ENCODE measurements at places on chromosomes 6 and 20.

DNA sequence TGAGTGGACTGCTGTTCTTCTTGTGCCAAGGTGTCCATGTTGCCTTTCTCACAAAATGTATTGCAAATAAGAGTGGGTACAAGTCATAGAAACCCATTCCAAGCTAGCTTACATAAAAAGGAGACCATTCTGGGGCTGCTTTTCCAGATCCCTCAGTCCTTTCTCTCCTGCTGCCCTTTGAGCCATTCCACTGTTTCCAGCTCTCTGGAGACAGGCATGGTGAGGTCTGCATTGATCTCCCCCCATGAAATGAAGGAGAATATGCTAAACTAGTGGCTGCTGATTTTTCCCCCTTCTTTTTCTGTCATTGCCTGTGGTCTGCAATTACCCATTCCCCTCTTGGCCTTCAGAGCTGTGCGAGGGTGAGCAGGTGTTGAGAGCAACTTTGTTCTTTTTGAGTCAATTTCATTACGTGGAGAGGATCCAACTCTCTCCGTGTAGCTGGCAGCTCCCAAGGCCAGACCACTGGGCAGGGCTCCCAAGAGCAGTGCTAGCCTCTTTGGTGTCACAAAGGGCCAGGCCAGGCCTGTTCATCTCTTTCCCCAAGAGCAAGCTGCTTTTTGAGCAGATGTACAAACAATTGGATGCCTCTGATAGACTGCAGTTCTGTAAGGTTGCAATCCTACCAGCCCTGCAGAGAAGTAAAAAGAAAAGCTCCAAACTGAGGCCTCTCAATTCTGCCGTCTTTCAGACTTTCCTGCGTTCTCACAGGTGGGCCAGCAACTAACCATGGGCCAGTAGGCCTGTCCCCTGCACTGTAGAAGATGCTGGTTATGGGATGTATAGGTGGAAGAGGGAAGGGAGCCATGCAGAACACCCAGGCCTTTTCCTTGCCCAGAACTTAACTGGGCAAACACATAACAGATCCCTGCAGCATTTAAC lies 96.1 kb upstream of the ARMC2 start:
- DNase-seq = no peak

DNA sequence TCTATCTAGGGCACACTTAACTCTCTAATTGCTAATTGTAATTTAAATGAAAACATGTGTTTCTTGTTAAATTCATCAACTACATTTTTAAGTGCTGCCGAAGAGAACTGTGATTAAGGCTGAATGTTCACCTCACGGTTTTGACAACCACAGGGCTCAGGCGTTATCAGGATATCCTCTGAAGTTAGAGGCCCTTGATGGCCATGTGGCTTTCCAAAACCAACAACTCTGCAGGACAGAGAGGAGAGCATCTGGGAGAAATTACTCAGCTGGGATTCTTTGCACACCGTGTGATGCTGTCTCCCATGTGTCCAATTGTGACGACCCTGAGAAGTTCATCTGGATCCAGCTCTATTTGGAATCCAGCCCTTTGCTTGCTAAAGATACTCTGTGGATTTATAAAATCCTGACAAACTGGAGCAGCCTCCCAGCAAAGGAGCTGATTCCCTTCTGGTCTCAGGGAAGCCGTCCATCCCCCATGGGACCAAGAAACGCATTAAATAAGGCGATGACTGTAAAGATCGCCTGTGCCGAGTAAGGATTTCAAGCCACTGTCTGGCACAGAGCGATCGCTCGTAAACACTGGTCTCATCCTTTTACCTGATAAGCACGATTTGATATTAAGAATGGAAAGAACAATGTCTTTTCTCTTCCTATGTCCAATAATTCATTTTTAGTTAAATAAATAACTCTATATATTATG lies 401.1 kb downstream of the CD83 start:
- no peak for DNase-seq

DNA sequence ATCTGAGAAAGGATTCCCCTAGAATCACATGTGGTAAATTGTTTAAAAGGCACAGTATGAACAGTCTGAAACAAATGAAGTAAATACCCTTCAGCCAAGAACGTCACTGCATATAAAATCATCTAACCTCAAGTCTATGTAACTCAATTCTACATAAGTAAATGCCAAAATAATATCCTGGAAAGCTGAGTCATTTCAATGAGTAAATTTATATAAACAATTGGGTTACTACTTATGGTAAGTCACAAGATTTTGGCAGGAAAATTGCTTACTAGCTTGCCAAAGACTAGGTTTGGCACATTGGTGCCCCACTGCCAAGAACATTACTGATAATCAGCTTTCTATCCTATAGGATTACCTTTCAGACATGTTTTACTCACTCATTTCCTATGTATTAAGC lies 8.4 kb downstream of the GMDS start:
- no peak for DNase-seq

- no peak for DNase-seq
Measured at GRCh38 chr20:61424628-61425420, 172.8 kb downstream of the CDH4 start.

- DNase-seq = no peak
Measured at GRCh38 chr6:122778985-122779661, 393 bp upstream of the FABP7 start.

DNA sequence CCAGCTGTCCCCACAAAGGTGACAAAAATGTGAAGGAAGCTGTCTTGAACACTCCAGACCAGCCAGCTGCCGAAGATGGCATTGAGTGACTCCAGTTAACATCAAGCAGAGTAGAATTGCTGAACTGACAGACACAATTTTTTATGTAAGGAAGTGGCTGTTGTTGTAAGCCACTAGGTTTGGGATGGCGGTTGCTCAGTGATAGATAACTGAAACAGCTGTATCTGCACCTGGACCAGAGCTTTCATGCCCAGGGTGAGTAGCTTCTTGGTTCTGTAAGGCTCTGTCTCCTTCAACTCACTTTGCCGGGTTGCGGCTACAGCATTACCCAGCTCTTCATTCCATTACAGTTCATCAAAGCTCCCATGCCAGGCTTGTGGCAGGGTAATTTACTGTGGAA lies 49.7 kb upstream of the DDR1 start:
- no peak for DNase-seq

DNA sequence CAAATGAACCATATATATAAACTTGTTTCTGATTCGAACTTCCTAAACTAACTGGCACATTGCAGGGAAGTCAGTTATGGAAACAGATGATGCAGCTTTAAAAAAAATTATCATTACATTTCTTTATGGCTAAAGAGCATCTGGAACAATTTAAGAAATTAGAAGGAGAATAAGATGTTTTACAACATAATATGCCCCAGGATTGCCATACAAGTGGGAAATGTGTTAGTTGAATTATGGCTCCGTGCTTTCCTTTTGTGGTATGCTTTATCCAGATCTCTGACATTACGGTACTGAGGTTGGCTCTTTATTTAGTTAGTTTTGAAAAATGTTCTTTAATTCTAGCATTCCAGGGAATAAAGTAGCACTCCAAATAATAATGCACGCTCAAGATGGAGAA lies 343.0 kb upstream of the ZFP64 start:
- DNase-seq = no peak

- DNase-seq = no peak
Measured at GRCh38 chr6:408599-409102, 17.1 kb downstream of the IRF4 start.

- DNase-seq = no peak
Measured at GRCh38 chr6:21045135-21045700, 511.0 kb downstream of the CDKAL1 start.

DNA sequence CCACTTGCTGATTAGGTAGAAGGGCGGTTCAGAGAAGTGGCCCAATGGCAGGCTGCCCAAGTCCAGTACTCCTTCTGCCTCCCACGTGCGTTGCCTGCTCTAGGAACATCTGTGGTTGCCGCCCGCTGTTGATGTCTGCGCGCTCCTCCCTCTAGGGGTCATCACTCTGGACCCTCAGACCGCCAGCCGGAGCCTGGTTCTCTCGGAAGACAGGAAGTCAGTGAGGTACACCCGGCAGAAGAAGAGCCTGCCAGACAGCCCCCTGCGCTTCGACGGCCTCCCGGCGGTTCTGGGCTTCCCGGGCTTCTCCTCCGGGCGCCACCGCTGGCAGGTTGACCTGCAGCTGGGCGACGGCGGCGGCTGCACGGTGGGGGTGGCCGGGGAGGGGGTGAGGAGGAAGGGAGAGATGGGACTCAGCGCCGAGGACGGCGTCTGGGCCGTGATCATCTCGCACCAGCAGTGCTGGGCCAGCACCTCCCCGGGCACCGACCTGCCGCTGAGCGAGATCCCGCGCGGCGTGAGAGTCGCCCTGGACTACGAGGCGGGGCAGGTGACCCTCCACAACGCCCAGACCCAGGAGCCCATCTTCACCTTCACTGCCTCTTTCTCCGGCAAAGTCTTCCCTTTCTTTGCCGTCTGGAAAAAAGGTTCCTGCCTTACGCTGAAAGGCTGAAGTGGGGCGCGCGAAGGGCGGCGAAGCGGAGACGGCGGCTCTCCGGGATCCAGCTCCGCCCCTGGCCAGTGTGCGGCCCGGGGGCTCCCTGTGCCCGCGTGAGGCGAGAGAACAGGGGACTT lies 8.5 kb downstream of the TRIM15 start:
- DNase-seq = no peak

DNA sequence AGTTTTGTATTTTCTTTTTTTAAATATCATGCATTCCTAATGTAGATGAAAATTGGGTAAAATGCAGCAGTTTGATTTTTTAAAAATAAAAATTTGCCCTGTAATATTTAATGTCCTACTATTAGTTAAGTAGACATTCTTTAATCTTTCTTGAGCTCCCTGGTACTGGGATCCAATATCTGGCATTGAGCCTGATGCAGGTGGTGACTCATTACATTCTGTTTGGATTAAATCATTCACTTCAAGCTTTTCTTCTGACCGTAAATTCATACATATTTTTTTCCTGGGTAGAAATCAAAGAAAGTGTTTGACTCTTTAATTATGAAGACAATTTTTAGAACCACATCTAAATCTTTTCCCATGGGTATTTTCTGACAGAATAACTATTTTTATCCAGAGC lies 768.8 kb upstream of the SLC35B3 start:
- no peak for DNase-seq

- peak; percentile 55 for DNase-seq
Measured at GRCh38 chr20:58650776-58651558, at the start of gene STX16. Gene STX16, plus strand, starts transcription at chr20:58651283. Its CDS starts 724 bp downstream, at chr20:58652007.

DNA sequence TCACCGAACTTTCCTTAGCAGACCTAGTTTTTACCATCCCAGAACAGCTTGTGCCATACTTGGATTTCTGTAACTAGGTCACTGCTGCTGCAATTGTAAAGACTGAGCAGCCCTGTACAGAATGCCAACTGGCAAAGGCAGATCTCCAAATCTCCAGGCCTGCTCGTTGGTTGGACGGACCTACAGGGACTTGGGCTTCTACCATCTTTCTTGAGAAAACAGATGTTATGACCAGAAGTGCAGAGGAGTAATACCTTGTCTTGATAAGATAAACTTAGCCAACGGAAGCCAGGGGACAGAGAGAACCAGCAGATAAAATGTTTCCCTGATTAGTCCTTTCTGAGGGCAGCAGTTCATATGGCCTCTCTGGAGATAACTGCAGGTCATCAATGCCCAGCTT lies 304.1 kb downstream of the RFPL4B start:
- DNase-seq = no peak

GRCh38 chr6:27791182-27791943 lies 120.8 kb downstream of the OR2B2 start:
- DNase-seq = no peak

DNA sequence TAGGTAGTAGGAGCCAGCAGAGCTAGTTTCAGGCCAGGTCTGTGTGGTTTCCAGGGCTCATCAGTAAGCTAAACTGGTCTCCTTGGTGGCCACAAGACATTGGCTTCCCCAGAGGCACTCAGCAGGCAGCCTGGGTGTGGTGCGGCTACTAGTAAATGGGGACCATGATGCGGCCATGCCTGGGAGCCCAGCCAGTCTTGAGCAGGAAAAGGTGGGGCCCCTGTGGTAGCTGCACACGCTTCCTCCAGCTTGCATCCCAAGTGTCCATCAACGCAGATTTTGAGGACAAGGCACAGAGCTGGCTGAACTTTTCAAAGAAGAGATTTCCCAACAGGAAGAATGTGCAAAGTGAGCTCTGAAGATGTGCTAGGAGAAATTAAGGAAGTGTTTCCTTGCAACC lies 107.4 kb upstream of the NAA20 start:
- no peak for DNase-seq

DNA sequence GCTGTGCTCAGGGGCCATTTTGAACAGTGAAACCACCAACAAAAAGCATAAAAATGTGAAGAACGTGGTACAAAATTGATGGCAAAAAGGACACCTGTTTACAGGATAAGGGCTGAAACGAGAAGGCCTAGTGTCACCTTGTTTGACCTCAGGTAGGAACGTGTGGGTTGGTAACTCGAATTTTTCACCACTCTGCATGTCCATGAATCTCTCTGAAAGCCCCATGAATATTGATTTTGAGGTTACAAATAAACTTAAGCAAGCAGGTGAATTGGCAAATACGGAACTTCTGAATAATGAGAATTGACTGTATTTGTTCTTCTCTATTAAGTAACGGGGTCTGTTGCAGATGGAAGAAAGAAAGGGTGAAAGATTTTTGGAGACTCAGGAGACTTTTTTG lies 59.6 kb upstream of the EDN1 start:
- no peak for DNase-seq

DNA sequence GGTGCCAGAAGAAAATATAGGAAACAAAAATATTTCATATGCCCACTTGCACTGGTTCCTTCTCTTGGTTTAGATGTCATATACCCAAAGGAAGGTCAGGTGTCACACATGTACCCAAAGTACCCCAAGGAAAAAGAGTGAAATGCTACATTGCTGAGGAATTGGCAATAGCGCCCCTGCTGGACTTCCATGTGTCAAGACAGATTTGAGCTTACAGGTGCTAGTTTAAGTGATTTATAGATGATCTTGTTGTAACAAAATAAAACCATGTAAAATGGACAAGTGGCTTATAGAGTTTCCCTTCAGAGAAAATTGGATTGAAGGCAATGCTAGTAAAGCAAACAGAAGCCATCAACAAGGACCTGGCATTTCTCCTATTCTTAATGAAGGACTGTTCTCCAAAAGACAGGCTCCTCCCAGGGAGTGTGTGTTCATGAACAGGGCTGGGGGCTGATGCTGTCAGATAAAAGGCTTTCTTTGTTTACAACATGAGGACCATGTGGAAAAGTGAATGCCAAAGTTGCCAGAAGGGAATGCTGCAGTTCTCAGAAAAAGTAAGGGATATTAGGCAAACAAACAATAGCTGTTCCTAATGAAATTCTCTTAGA lies 64.3 kb upstream of the PAK5 start:
- no peak for DNase-seq

DNA sequence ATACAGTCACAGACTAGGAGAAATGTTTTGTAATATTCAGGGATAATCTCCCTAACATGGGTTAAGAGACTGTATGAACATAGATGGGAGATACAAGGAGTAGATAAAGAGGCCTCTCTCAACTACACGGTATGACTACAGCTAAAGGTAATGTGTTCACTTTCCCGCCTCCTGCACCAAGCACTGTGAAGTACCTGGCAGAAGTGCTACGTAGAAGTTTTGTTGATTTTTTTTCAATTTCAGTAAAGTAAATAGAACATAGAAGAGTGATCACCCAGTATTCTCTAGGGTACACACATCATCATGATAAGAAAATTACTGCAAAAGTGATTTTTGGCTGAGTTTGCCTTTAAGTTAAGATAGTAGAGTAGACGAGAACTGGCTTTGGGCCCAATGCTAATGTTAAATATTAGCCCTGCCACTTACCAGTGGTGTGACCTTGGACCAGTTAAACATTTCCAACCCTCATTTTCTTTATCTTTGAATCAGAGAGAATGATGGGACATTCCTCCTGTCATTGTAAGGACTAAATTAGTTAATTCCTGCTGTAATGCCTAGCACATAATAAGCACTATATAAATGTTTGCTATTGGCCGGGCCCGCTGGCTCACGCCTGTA lies 183.6 kb downstream of the COL9A1 start:
- no peak for DNase-seq

- DNase-seq = no peak
Measured at GRCh38 chr6:15363523-15364400, 117.9 kb downstream of the JARID2 start.
